Activated T-helper 1 cell treated with anti-CD3 and anti-CD28 coated beads, Interleukin-12 subunit alpha, Interleukin-12 subunit beta, Interleukin-2, Interleukin-4 antibody, amounts not matched to agents 30 ng/mL and 10 ng/mL and 1 ng/mL, durations not matched to agents 14 hours and 24 hours and 36 hours (primary cell): ENCODE measurements at places on chromosomes 6 and 20.

- no peaks in the 10 kb centered on the region for H3K36me3 ChIP-seq
- DNase-seq, result no peak
- no peaks in the 10 kb centered on the region for H3K4me1 ChIP-seq
- no peak overlapping the region for H3K4me3 ChIP-seq
Measured at GRCh38 chr20:61373055-61373399, 121.0 kb downstream of the CDH4 start.

DNA sequence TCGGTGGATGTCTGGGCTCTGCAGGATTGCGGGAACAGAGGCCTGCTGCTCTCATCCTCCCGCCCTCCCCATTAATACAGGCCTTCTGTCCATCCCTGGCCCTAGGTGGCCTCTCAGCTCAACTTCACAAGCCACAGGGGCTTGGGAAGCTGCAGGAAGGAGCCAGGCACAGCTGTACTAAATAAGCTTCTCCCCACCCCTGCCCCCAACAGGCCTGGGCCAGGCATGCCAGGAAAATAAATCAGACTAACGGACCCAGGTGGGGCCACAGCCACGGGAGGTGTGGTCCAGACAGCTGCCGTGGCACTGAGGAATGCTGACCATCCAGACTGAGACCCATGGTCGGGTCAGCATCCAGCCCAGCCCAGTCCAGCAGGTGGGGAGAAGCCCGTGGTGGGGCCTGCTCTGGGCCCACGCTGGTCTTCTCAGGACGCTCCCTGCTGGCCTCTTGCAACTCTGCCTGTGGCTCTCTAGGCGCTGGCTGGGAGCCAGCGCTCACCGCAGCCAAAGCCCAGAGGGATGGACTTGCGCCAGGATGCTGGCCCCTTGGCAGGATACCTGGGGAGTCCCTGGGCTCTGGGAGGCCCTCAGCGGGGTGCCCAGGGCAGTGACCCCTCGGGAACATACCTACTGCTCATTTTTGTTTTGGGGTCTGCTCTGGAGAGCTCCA lies 8.6 kb upstream of the YTHDF1 start:
- no peak overlapping the region for H3K27ac ChIP-seq
- DNase-seq, result no peak
- peaks cover 16% of the 10 kb centered on the region for H3K27me3 ChIP-seq

GRCh38 chr6:47352194-47352920 lies 42.7 kb upstream of the TNFRSF21 start:
- no peaks in the 10 kb centered on the region for H3K36me3 ChIP-seq
- DNase-seq, result no peak
- H3K27ac ChIP-seq, result no peak overlapping the region
- H3K4me1 ChIP-seq, result no peaks in the 10 kb centered on the region
- peaks cover 5% of the 10 kb centered on the region for H3K27me3 ChIP-seq
- no peak overlapping the region for H3K4me3 ChIP-seq

DNA sequence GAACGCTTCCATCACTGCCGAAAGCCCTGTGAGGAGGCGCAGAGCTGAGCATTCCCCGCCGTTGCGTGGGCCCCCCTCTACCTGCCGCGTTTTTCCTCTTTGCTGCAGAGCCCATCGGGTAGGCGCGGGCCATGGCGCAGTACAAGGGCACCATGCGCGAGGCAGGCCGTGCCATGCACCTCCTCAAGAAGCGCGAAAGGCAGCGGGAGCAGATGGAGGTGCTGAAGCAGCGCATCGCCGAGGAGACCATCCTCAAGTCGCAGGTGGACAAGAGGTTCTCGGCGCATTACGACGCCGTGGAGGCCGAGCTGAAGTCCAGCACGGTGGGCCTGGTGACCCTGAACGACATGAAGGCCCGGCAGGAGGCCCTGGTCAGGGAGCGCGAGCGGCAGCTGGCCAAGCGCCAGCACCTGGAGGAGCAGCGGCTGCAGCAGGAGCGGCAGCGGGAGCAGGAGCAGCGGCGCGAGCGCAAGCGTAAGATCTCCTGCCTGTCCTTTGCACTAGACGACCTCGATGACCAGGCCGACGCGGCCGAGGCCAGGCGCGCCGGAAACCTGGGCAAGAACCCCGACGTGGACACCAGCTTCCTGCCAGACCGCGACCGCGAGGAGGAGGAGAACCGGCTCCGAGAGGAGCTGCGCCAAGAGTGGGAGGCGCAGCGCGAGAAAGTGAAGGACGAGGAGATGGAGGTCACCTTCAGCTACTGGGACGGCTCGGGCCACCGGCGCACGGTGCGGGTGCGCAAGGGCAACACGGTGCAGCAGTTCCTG lies 693 bp downstream of the FAM50B start:
- H3K4me1 ChIP-seq, result peaks cover 24% of the 10 kb centered on the region
- no peak for DNase-seq
- H3K27me3 ChIP-seq, result no peaks in the 10 kb centered on the region
- peak overlapping the region; percentile 55 for H3K4me3 ChIP-seq
- H3K27ac ChIP-seq, result peak overlapping the region; percentile 53

DNA sequence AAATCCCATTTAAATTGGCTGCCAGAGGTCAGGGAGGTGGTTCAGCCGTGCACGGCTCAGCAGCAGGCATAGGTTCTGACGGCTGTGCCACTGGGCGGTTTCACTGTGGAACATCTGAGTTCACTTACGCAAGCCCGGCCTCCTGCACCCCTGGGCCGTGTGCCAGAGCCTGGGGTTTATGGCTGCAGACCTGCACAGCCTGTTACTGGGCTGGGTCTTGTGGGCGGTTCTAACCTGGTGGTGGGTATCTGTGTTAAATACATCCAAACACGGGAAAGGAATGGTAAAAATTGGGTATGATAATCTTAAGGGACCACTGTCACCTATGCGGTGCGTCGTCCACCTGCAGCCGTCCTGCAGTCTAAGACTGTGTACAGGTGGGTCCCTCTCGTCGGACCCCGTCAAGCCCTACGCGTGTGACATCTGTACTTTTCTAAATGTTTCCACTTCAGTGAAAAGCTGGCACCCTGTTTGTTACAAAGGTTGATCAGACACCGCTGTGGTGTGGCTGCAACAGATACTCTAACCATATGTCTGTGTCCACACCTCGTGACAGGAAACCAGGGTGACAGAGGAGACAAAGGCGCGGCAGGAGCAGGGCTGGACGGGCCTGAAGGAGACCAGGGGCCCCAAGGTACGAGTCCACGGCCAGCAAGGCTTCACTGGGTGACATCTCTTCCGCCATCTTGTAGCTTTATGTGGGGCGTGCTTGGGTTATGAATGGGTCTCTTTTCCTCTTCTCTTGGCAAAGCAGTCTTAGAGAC lies 21.5 kb downstream of the COL9A3 start:
- no peaks in the 10 kb centered on the region for H3K4me1 ChIP-seq
- no peak overlapping the region for H3K4me3 ChIP-seq
- no peaks in the 10 kb centered on the region for H3K27me3 ChIP-seq
- H3K36me3 ChIP-seq, result no peaks in the 10 kb centered on the region

- H3K27ac ChIP-seq, result peak overlapping the region; percentile 90
- DNase-seq, result peak; percentile 40
- peak overlapping the region; percentile 66 for H3K4me3 ChIP-seq
- H3K27me3 ChIP-seq, result no peaks in the 10 kb centered on the region
- peaks cover 66% of the 10 kb centered on the region for H3K4me1 ChIP-seq
- H3K36me3 ChIP-seq, result peaks cover 19% of the 10 kb centered on the region
Measured at GRCh38 chr6:33632558-33633039, 11.5 kb downstream of the ITPR3 start.
